Activated naive CD8-positive, alpha-beta T cell treated with anti-CD3 and anti-CD28 coated beads, Interleukin-2, amount 50 U/mL, for 24 hours (primary cell): ENCODE measurements at places on chromosomes 1 and 21.
A peak's percentile ranks its signal among the peaks of the same experiment; 100 is the strongest.

DNA sequence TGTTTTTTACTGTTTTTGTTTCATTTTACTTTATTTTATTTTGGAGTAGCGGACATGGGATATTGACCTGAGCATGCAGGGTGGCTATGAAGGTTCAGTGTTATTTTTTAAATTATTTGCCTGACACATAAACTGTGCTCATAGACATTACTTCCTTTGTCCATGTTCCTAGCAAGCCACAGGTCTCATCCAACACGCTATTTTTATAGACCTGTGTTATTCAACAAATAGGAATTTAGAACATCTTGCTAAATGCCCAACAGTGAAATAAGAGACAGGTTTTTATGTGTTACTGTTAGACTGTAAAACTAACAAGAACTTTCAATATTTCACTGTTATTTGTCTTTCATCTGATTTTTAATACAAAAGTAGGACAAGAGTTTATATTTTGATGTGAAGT lies 756.4 kb downstream of the KCNT2 start:
- no peak overlapping the region for H3K27ac ChIP-seq
- H3K36me3 ChIP-seq = no peaks in the 10 kb centered on the region
- DNase-seq = no peak
- H3K27me3 ChIP-seq = no peaks in the 10 kb centered on the region

GRCh38 chr1:223609066-223609465 lies 56.4 kb downstream of the CAPN8 start:
- H3K27ac ChIP-seq = no peak overlapping the region
- no peaks in the 10 kb centered on the region for H3K4me1 ChIP-seq
- H3K27me3 ChIP-seq = no peaks in the 10 kb centered on the region
- no peak for DNase-seq
- no peaks in the 10 kb centered on the region for H3K36me3 ChIP-seq
- H3K4me3 ChIP-seq = no peak overlapping the region

- no peak overlapping the region for H3K27ac ChIP-seq
- DNase-seq = no peak
- peaks cover 23% of the 10 kb centered on the region for H3K27me3 ChIP-seq
- H3K4me3 ChIP-seq = no peak overlapping the region
- H3K4me1 ChIP-seq = peaks cover 7% of the 10 kb centered on the region
Observed at GRCh38 chr1:23478896-23479665, 4.9 kb downstream of the ASAP3 start.

- no peaks in the 10 kb centered on the region for H3K4me1 ChIP-seq
- DNase-seq = no peak
- no peak overlapping the region for H3K4me3 ChIP-seq
- no peaks in the 10 kb centered on the region for H3K36me3 ChIP-seq
- no peak overlapping the region for H3K27ac ChIP-seq
- H3K27me3 ChIP-seq = peaks cover 1% of the 10 kb centered on the region
Observed at GRCh38 chr1:55369474-55369873, 154.3 kb upstream of the USP24 start.

DNA sequence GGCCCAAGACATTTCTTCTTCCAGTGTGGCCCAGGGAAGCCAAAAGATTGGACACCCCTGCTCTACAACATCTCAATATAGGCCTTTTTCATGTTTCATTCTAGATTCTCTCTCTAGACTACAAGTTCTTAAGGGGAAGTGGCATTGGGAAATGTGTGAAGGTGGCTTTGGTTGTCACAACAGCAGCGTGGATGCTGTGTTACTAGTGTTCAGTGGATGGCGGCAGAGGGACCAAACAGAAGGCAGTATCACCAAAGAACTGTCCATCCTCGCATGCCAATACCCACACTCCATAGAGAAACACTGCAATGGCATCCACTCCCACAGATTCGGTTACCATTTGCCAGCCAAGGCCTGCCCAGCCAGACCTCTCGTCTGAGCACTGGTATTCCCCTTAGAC lies 24.3 kb upstream of the IFNAR2 start:
- H3K27me3 ChIP-seq = no peaks in the 10 kb centered on the region
- DNase-seq = no peak
- no peaks in the 10 kb centered on the region for H3K36me3 ChIP-seq
- peak overlapping the region; percentile 8 for H3K4me3 ChIP-seq

- H3K4me3 ChIP-seq = no peak overlapping the region
Observed at GRCh38 chr1:943545-944340, 15.3 kb downstream of the NOC2L start.

GRCh38 chr1:110463725-110464124 lies 12.8 kb downstream of the PROK1 start:
- no peaks in the 10 kb centered on the region for H3K27me3 ChIP-seq
- no peak overlapping the region for H3K27ac ChIP-seq
- H3K36me3 ChIP-seq = no peaks in the 10 kb centered on the region
- H3K4me1 ChIP-seq = no peaks in the 10 kb centered on the region
- no peak overlapping the region for H3K4me3 ChIP-seq
- no peak for DNase-seq

GRCh38 chr1:12745992-12746323 lies at the start of gene CFAP107:
TSS of gene CFAP107 (plus strand) at chr1:12746200. CDS start at chr1:12746431, 231 bp downstream.
- H3K4me1 ChIP-seq = no peaks in the 10 kb centered on the region
- no peaks in the 10 kb centered on the region for H3K36me3 ChIP-seq
- peaks cover 38% of the 10 kb centered on the region for H3K27me3 ChIP-seq

DNA sequence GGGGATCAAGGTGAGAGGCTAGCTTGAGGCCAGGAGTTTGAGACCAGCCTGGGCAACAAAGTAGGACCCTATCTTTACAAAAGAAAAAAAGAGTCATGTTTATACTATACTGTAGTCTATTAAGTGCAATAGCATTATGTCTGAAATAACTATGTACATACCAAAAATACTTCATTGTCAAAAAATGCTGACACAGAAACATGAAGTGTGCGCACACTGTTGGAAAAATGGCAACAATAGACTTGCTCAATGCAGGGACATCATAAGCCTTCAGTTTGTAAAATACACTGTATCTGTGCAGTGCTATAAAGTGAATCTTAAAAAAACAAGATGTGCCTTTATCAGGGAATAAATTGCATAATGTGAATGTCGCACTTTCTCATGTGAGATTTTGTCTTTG lies 14.1 kb upstream of the NID1 start:
- no peak for DNase-seq
- H3K27ac ChIP-seq = no peak overlapping the region
- peaks cover 2% of the 10 kb centered on the region for H3K27me3 ChIP-seq
- H3K4me1 ChIP-seq = peaks cover 7% of the 10 kb centered on the region
- no peak overlapping the region for H3K4me3 ChIP-seq

DNA sequence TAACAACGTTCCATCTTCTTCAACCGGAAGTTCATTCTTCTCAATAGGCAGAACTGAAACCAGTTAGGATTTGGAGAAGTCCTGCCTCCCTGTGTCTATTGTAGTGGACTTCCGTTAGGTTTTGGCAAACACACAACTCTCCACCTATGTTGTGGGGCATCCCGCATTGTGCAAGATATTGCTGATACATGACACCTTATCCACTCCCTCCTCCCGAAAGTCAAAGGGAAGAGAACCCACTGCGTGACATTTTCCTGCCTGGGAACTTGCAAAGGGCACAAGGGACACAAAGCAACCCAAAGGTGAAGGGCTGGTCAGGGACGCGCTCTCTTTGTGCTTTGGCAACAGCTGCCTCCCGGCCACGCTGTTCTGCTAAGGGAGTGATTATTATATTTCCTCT lies 164.8 kb downstream of the TPR start:
- no peak for DNase-seq
- H3K4me1 ChIP-seq = peaks cover 16% of the 10 kb centered on the region
- H3K36me3 ChIP-seq = no peaks in the 10 kb centered on the region
- H3K4me3 ChIP-seq = no peak overlapping the region
- no peak overlapping the region for H3K27ac ChIP-seq

DNA sequence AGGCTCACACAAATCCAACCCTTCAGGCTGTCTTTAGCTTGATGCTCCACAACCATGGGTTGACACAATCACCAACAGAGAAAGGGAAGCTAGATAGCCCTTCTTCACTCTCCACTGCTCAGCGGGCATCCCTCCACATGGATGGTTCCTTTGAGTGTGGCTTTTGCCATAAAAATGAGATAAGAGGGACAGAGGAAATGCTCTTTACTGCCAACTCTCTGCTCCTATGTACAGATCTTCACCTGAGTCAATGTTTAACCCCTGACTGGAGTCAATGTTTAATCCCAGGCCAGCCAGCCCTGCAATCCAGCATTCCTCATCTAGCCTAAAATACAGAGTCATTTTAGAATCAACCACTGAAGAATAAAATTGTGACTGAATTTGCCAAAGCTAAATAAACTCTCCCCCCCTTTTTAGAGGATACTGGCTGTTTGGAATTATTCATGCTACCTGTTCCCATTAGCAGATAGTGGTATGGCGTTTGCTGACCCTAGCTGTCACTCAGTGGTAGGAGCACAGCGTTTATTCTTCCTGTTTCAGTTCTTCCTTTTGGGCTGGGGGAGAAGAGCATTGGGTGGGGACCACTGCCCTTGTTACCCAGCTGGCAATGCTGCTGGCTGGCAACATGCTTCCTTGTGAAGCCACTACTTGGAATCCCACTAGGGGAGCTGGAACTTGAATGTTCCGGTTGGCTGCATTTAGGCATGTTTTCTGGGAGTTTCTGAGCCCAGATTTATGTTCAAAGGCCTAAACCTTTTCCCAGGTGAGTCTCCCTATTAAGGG lies 5.2 kb upstream of the PIGR start:
- H3K4me3 ChIP-seq = no peak overlapping the region
- no peaks in the 10 kb centered on the region for H3K36me3 ChIP-seq
- peaks cover 15% of the 10 kb centered on the region for H3K4me1 ChIP-seq
- DNase-seq = no peak
- no peaks in the 10 kb centered on the region for H3K27me3 ChIP-seq

- no peak overlapping the region for H3K4me3 ChIP-seq
- no peak for DNase-seq
- H3K27me3 ChIP-seq = peaks cover 3% of the 10 kb centered on the region
- H3K36me3 ChIP-seq = no peaks in the 10 kb centered on the region
- H3K27ac ChIP-seq = no peak overlapping the region
Observed at GRCh38 chr1:20615946-20616846, 17.1 kb upstream of the PINK1 start.

DNA sequence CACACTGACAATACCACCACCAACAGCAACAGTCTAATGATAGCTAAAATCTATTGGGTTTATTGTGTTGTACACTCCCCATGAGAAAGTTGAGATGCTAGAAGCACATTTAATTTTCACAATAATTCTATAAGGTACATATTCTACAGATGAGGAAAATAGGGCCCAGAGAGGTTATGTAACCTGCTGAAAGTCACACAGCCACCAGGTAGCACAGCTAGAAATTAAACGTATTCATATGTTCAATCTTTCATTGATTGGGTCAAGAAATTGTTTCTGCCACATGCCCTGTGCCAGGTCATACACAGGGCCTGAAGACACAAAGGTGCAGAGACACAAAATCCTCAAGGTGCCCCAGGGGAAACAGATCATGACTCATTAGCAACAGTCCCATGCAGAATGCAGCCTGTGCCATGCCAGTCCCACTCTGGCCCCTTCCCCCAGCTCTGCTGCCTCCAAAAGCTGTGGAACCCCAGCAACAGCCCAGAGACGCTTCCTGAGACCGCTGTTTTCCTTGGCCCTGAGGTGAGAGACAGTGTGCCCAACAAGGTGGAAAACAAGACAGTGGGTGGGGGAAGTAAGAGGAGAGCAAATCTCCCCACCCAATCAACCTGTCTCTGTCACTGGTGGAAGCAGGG lies 32.1 kb downstream of the GJA4 start:
- H3K27me3 ChIP-seq = no peaks in the 10 kb centered on the region
- H3K4me3 ChIP-seq = no peak overlapping the region
- no peak for DNase-seq

DNA sequence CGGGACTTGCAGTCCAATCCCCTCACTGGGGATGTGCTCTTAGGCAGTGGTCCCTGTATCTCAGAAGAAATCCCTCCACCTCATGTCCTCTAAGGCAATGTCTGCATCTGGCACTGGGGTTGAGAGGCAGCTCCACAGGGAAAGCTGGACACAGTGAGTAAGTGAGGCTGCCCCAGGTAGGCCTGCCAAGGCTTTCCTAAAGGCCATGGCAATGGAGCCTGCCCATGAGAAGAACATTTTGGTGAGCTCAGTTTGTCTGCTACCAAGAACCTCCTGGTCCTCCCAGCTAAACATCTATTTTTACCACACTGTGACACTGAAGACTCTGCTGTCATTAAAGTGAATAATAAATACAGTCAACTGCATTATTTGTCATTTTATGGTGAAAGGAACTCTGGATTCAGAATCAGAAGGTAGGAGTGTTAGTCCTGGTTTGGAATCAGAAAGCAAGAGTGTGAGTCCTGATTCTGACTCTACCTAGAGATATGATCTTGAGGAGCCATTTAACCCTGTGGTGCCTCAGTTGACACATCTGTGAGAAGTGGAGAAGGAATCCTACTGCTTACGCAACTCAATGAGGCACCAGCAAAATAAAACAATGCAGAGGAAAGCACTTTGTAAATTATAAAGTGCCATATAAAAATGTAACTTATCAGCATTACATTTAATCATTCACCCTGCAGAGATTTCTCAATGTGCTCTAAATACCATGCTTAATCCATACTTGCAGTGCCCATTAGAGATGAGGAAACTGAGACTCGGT lies 41.0 kb downstream of the TBX15 start:
- no peak for DNase-seq
- H3K4me1 ChIP-seq = no peaks in the 10 kb centered on the region
- H3K36me3 ChIP-seq = no peaks in the 10 kb centered on the region
- H3K27ac ChIP-seq = no peak overlapping the region

DNA sequence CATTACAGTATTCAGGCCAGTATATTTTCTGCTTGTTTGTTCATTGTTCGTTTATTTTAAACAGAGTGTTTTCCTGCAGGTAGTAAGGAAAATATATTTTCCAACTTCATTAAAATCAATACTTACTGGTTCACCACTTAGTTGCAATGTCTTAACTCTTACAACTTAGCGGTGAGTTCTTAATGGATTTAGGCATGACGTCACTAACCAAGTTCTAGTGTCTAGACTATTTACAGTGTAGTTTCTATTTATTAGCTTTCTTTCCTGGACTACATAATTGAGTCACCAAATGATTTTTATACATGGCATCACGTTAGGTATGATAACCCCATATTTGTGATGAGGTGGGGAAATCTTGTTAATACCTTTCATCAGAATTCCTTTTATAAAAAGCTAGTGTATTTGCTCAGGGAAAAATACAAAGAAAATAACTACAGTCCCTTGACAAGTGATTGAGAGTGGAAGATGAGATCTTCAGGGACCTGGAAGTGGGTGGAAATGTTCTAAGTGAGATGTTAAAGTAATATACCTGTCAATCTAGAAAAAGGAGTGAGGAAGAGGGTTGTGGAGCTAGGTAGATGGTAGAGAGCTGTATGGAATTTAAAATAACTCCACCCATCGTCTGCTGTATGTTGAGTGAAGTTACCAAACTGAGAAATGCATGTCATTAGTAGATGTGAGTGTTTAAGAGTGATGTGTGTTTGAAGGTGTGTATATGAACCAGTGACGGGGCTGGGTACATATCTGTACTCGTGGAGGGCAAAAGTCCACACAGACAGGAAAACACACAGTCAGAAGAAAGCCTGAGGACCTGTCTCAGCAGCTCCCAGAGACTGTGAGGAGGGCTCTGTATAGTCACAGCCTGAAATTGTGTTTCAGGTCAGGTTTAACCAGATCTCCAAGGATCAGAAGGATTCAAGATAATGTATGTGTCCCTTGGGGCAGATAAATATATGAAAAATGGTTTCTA lies 197.6 kb upstream of the ADAMTS5 start:
- no peak overlapping the region for H3K27ac ChIP-seq
- H3K36me3 ChIP-seq = no peaks in the 10 kb centered on the region
- no peak for DNase-seq
- no peak overlapping the region for H3K4me3 ChIP-seq
- H3K4me1 ChIP-seq = no peaks in the 10 kb centered on the region
